ENCODE measurements at places on chromosomes 13 and 19.

GRCh38 chr13:65830411-65831205, 1399.5 kb downstream of the PCDH9 start:
- no peak for DNase-seq

GRCh38 chr13:98672947-98673613, 79.4 kb downstream of the SLC15A1 start:
- peak; percentile 31 for DNase-seq

- no peak for DNase-seq
These were observed 17.8 kb downstream of the ZNF813 start for GRCh38 chr19:53485046-53486004.

DNA sequence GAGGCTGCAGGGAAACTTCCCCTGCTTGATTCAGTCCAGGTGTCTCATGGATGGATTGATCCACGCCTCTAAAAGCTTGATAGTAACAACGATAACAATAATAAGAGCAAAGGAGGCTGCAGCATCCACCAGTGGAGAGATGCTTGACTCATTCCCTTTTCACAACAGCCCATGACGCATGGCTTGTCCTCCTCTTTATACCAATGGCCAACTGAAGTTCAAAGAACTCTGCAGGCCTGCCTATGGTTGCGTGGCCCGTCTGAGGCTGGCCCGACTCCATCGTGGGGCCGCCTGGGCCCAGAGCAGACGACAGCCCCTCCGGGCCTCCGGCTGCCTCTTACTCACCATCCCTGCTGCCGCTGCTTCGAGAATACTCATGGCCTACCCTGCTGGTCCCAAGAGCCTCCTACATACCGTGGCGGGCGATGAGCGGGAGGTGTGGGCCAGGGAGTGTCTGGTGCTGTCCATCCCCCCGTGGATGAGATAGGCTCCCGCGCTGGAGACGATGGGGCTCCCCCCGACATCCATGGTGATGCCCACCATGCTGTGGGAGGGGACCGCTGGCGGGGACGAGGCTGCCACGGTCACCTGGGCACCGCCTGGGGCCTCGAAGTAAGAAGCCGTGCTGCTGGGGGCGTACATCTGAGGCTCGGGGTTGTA, 61.8 kb upstream of the RANBP3 start:
- no peak for DNase-seq

GRCh38 chr19:56356944-56357343, 36.4 kb downstream of the ZNF582 start:
- DNase-seq: no peak

- DNase-seq: no peak
These were observed 694 bp upstream of the ZIC5 start for GRCh38 chr13:99972190-99972731.

DNA sequence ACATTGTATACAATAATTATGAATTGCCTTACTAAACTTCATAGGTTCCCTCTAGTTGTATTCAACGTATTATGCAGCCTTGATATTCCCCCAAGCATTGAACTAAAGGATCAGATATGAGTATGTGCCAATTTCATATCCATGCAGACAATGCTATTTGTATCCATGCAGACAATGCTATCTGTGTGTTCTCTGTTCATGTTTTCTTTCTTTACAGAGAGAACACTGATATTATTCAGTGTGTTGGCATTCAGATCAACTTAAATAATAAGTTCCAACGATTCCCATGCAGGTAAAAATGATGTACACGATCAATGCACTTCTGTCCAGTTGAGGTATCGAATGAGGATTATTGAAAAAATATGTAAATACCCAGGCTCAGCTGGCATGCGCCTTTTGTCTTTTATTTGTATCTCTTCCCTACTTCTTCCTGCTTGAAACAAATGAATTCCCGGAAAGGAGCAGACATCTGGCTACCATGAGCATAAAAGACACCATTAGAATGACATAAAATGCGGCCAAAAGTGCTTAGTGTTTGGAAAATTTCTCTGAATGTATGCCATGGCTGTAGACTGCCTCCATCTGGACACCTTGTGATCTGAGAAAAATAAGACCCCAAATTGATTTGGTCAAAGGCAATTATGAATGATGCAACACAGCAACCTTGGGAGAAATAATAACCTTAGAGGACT, 731.5 kb downstream of the SLITRK1 start:
- DNase-seq: no peak

GRCh38 chr13:107441279-107441678, 774.1 kb downstream of the LIG4 start:
- DNase-seq: no peak

DNA sequence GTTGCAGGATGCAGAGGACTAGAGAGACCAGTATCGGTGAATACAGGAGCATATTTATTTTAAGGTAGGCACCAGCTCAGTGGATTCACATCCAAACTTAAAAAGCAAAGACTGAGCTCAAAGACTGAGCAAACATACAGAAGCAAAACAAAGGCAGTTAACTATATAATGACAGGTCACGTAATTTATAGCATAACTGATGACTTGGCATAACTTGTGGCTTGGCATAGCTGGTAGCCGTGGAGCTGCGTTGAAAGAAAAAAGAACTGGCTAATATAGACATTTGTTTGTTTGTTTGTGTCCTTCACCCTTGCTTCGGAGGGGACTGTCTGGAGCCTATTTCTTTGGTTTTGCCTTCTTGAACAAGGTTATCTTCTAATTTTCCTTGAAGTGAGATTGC, 33.7 kb downstream of the ZNF493 start:
- no peak for DNase-seq

GRCh38 chr19:39816287-39817048, 17.5 kb downstream of the DYRK1B start:
- no peak for DNase-seq

DNA sequence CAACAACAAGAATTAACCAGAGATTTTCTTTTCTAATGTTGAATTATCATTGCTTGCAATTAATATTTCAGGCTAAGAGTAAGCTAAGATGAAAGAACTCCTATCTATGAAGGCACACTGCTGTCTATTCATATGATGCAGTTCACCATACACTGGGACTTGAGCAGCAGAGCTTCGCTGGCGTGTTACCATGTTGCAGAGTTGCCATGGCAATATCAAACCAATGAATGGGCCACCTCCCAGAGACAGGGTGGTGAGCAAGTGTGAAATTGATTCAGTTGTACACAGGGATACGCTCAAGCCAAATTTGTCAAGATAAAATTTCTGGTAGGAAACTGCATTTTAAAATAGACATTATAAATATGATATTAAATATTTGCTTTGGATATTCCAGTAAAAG, 69.3 kb upstream of the MYO16 start:
- DNase-seq: no peak
